ENCODE measurements at places on chromosomes 5 and 9. TPM values are rescaled to one million over a fixed set of nuclear protein-coding genes. Genes with fewer than 3 reads are reported as not detected.

GRCh38 chr9:104882086-104882485 lies 45.9 kb downstream of the ABCA1 start:
- DNase-seq: no peak

DNA sequence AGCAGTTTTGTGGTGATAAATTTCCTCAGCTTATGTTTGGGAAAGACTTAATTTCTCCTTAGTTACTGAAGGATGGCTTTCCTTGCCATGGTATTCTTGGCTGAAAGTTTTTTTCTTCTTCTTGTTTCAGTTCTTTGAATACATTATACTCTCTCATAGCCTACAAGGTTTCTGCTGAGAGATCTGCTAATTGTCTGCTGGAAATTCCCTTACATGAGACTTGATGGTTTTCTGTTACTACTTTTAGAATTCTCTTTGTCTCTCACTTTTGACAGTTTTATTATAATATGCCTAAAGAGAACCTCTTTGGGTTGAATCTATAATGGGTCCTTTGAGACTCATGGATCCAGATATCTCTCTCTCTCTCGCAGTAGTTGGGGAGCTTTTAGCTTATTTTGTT lies 693.6 kb downstream of the PRELID2 start:
- no peak for DNase-seq

- DNase-seq: no peak
These were observed 57.3 kb downstream of the CMYA5 start for GRCh38 chr5:79746642-79747569.

GRCh38 chr5:160009591-160009989 lies 651 bp downstream of the TTC1 start:
- no peak for DNase-seq

DNA sequence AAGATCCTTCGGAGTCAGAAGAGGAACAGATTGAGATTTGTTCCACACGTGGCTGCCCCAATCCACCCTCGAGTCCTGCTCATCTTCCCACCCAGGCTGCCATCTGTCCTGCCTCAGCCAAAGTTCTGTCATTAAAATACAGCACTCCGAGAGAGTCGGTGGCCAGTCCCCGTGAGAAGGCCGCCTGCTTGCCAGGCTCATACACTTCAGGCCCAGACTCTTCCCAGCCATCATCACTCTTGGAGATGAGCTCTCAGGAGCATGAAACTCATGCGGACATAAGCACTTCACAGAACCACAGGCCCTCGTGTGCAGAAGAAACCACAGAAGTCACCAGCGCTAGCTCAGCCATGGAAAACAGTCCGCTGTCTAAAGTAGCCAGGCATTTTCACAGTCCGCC lies 85.9 kb downstream of the GOLPH3 start:
- DNase-seq: no peak

DNA sequence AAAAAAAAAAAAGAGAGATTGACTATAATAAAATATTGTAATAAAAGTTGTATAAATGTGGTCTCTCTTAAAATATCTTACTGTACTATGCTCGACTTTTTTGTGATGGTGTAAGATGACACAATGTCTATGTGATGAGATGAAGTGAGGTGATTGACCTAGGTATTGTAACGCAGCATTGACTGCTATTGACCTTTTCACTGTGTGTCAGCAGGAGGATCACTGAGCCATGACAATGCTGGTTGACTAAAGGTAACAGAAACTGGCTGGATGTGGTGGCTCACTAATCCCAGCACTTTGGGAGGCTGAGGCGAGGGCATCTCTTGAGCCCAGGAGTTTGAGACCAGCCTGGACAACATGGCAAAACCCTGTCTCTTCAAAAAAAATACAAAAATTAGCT lies 78.6 kb upstream of the MYO10 start:
- no peak for DNase-seq

- DNase-seq: no peak
These were observed 167.0 kb upstream of the SV2C start for GRCh38 chr5:75916144-75916543.

DNA sequence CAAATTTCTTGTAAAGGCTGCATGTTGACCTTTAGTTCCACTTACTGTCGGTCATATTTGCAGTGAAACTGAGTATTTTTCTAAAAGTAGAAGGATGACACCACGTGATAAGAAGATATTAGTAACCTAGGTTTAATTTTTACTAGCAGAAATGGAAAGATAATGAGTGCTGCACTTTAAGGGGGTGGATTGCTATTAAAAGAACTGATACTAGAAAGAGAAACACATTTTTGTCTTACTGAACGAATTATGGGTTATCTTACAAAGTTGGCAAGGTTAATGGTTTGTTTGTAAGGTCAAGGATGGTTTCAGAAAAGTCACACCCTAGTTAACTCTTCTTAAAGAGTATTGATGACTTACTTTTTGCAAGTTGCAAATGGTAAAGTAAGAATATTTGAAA lies 2.4 kb downstream of the MACIR start:
- DNase-seq: no peak

DNA sequence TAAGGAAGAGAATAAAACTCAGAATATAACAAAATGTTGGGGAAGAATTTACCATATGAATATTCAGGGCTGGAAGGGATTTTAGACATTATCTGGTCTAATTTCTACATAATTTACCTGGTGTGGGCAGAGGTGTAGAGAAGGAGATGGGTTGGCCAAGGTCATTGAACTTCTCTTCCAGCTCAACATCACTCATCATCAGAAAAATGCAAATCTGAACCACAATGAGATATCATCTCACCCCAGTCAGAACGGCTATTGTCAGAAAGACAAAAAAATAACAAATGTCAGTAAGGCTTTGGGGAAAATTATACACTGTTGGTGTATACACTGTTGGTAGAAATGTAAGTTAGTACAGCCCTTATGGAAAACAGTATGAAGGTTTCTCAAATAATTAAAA lies 121.7 kb downstream of the PTTG1 start:
- no peak for DNase-seq

DNA sequence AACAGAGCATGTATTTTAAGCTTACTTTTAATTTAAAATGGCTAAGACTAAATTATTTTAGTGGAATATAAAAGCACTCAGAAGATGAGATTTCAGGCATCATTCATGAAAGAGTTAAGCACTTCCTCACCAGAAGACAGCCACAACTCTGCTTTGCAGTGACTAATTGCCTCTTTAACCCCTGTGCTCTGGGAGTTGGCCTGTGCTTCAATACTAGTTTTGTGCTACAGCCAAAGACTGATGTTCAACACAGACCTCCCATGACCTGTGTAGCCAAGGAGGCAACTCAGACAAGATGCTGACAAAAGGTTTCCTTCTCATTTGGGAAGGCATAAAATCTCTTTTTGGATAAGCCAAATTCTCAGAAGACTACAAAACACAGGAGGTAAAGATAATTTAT lies 353.5 kb downstream of the FBXL17 start:
- no peak for DNase-seq

DNA sequence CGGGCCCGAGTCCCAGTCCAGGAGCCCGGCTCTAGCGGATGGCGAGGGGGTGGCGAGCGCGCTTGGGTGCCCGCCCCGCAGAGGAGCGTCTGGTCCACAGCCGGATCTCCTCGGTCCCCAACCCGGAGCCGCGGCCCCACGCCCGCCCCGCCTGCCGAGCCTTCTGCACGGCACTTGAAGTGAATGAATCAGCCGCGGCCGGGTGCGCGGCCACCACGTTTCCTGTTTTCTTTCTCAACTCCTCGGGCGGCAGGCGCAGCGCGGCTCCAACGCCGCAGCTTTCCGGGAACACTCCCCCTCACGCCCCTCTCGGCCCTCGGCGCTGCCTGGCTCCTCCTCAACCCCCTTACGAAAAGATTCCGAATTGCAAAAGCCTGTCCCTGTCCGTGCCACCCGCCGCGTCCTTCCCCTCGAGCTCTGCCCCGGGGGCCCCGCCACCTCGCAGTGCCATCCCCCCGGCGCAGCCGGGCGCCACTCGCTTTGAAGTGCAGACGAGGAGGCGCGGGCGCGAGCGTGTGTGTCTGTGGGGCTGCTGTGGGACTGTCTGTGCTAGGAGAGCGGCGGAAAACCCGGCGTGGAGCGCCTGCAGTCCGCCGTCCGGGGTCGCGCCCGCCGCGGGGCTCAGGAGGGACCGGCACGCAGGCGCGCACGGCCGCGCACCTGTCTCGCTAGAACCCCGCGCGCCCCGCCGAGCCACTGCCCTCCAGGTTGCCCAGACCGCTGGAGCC lies 456.6 kb downstream of the RAB3C start:
- peak; percentile 94 for DNase-seq

DNA sequence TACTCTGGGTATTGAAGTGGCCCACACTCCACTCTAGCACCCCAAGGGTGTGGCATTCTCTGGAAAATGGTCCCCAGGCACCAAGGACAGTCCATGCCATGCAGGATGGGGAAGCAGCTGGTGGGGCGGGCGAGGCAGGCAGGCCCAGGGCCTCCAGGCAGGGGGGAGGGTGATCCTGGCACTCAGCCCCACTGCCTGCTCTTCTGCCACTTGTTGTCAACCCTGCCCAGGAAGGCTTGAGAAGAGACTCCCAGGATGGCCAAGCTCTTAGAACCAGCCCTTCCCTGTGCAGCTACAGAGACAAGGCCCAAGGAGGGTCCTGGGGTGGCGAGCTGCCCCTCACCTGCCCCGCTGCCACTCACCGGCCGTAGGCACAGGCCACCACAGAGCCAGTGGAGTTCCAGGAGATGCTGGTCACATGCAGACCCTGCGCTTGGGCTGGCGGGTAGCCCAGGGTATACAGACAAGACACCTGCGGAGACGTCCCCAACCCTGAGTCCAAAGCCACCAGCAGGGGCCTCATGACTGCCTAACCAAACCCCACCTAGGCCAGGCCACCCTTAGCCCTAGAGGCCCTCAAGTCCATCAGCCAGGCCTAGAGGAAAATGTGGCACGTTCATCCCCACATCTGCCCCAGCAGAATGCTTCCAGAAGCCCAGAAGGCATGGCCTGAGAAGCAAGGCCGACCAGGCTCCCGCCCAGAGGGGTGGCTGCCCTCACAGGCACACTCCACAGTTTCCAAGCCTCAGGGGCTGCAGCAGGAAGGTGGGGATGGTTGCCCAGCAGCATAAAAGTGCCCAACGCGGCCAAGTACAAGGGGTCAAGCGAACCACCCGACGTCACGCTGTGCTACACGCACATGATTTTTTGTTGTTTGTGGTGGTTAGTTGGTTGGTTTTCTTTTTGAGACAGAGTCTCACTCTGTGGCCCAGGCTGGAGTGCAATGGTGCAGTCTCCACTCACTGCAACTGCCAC lies 19.8 kb downstream of the DYNC2I2 start:
- DNase-seq: no peak

GRCh38 chr5:37658440-37658839 lies 181.4 kb downstream of the GDNF start:
- DNase-seq: no peak

DNA sequence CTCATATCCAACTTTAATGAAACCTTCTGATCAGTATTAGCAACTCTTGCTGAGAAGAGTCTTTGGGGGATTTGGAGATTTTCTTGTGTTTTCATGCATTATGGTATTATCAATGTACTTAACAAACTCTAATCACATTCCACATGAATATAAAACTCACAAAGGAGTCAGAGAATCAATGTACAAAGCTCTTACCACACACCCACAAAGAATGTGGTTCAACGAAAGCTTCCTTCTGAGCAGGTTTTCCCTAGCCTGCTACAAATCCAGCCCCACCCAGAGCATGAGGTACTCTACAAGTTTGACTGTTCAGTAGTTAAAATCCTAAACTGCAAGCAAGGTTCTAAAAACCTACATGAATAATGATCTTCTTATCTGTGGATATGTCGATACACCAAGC lies 210.1 kb downstream of the TARS1 start:
- no peak for DNase-seq

The LURAP1L gene
- total RNA-seq: not detected

The SPINK5 gene
- not detected for total RNA-seq

The ZBED3 gene
- 3.7 TPM for total RNA-seq

The ORM1 gene
- not detected for total RNA-seq

The ANKRD34B gene
- not detected for total RNA-seq
